ENCODE measurements at places on chromosomes 7 and 10. TPM values are rescaled to one million over a fixed set of nuclear protein-coding genes. Genes with fewer than 3 reads are reported as not detected.

The PAX2 gene
- not detected for total RNA-seq

DNA sequence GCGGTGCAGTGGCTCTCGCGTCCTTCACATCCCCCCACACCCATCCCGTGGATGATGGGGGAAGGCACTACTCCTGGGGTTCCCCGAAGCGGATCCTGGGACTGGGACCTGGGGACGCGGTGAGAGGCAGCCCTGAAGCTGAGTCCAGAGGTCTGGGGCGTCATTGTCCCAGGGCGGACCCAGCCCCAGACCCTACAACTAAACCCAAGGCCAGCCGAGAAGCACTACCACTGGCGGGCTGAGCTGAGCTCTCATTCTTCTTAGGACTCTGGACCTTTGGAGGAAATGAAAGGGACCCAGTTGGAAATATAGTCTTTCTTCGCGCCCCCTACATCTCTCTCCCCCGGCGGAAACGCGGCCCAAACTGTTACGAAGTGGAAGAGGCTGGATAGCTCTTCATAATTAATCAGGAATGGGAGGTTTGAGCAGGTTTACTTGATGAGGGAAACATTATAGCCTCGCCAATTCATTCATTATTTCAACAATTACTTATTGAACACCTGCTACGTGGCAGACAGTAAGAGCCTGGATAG lies 389 bp upstream of the FBXL15 start:
- no peak for DNase-seq

GRCh38 chr7:133778472-133778871 lies 348.7 kb upstream of the LRGUK start:
- DNase-seq = no peak

The PLCE1 gene
- total RNA-seq = 11.5 TPM

DNA sequence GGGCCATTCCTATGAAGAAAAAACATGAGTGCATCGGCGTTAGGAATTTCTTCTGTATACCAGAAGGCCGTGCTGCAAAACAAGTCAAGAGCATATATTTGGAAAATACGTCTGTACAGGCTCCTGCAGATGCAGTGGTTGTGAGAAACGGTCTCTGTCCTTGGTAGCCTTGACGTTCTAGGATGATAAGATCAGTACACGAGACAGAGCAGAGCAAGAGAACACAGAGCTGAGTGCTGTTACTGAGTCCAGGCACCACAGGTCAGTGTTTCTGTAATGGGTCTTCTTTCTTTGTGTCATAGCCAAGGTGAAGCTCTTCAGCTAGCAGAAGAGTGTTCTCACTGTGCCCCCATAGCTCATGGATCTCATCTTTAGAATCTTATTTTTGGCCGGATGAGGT lies 62.8 kb downstream of the WDR37 start:
- no peak for DNase-seq

The NRP1 gene
- 54.8 TPM for total RNA-seq

- no peak for DNase-seq
Measured at GRCh38 chr7:115015619-115016018, 93.7 kb downstream of the MDFIC start.

DNA sequence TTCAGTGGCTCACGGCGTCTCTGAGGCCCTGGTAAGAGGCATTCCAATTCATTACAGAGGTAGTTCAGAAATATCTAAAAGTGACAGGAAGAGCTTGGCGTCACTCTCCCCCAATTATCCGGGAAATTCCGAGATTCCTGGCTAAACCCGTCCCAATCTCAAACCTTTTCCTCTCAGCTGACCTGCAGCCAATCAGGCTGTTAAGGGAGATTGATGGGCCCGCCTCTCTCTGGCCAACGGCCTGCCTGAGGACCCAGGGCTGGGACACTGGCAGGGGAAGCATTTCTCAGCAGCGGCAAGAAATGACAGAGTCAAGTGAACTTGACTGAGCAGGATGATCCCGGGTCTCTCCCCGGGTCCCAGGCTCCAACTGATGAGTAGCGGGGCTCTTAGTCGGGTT lies 72.3 kb downstream of the EBF3 start:
- DNase-seq = no peak

The DRGX gene
- total RNA-seq = not detected

GRCh38 chr7:101684983-101685330 lies 55.9 kb upstream of the MYL10 start:
- no peak for DNase-seq

The COL1A2 gene
- total RNA-seq = 85.0 TPM

Data from psoas muscle (tissue), 8 donors.